ENCODE measurements at places on chromosomes 11 and 22.

GRCh38 chr22:47190957-47191670 is 428.7 kb downstream of the TBC1D22A start:
- DNase-seq = no peak

GRCh38 chr11:32068134-32068870 is 22.6 kb upstream of the RCN1 start:
- DNase-seq = no peak

- DNase-seq = no peak
Measured at GRCh38 chr11:74157169-74157568, 13.6 kb downstream of the C2CD3 start.

DNA sequence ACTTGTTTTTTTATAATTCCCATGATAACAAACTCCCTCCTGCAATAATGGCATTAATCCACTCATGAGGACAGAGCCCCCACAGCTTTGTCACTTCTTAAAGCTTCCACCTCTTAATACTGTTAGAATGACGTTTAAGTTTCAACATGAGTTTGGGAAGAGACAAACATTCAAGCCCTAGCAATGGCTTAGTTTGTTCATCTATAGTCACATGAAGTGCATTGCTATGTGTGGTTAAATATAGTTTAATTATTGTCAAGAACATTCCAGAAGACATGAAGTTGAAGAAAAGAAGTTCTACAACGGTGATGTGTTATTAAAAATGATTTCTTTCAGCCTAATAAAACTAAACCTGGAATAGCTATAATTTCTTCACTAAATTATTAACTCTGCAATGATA is 30.6 kb downstream of the MMP7 start:
- DNase-seq = no peak

GRCh38 chr11:56977314-56977713 is 11.4 kb upstream of the OR5AK2 start:
- DNase-seq = no peak

- DNase-seq = no peak
Measured at GRCh38 chr11:34366522-34366921, 8.7 kb upstream of the ABTB2 start.

DNA sequence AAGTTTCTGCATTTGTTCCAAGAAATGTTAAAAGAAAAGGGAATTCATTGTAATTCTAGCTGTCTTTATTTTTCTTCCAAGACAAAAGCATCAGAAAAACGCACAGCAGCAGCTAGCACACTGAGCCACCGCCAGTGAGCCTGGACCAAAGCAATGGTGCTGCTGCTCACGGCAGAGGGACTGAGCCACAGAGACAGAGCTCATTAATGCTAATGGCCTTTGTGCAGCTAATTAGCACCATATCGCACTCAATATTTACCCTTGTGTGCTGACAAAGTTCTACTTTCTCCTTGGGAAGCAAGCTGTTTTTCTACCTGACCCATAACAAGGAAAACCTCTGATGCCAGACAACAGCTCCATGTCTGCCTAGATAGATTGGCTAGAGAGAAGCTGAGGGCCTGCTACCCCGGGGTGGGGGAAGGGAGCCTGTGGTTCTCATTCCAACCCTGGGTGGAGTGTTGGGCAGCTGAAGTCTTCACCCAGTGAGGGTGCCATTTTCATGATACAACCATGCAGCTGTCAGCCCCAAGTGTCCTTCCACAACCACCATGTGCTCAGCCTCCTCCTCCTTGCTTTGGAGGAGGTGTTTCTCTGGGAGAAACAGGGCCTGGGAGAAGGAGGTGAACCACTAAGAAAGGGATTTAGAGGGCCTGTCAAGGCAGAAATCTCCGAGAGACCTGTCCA is 131.1 kb upstream of the NCAM1 start:
- DNase-seq = no peak

- no peak for DNase-seq
Measured at GRCh38 chr11:1690167-1691025, 6.6 kb upstream of the KRTAP5-6 start.

DNA sequence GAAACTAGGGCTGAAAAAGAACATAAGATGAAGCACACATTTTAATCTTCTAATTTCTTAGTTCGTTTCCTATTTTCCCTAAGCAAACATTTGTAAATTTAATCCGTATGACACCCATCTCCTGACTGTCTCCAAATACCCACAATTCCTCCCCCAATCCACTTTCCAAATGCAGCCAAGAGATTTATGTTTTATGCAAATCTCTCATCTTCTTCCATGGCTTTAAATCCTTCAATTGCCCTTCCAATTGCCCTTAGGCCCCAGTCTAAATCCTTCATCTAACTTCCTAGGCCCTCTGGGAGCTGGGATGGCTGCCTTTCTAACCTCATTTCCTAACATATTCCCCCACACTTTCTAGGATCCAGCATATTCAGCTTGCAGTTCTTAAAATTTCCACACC is 18.0 kb upstream of the POU2AF1 start:
- DNase-seq = no peak

DNA sequence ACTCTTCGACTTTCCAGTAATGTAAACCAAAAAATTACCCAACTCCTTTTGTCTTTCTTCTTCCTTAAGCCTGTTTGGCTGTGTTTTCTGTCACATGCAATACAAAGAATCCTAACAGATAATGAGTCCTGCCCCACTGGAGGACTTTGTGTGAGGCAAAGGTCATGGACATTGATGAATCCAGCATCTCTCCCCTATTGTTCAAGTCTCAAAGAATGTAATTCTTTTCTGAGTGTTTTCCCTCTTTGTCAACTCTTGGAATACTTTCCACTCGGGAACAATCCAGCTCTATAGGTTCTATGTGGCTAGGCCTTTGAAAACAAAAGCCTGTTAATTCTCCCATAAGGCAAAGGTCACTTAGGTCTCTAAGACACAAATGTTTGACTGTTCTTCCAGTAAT is 100.7 kb downstream of the FAR1 start:
- DNase-seq = no peak
